Stimulated activated CD4-positive, alpha-beta T cell treated with anti-CD3 and anti-CD28 coated beads, Interleukin-1b, Interleukin-23, amount 100 ng/mL, for 1 hour (primary cell): ENCODE measurements at places on chromosomes 5 and 9.

GRCh38 chr5:150562832-150563231 lies 54.9 kb downstream of the NDST1 start:
- no peak for DNase-seq

DNA sequence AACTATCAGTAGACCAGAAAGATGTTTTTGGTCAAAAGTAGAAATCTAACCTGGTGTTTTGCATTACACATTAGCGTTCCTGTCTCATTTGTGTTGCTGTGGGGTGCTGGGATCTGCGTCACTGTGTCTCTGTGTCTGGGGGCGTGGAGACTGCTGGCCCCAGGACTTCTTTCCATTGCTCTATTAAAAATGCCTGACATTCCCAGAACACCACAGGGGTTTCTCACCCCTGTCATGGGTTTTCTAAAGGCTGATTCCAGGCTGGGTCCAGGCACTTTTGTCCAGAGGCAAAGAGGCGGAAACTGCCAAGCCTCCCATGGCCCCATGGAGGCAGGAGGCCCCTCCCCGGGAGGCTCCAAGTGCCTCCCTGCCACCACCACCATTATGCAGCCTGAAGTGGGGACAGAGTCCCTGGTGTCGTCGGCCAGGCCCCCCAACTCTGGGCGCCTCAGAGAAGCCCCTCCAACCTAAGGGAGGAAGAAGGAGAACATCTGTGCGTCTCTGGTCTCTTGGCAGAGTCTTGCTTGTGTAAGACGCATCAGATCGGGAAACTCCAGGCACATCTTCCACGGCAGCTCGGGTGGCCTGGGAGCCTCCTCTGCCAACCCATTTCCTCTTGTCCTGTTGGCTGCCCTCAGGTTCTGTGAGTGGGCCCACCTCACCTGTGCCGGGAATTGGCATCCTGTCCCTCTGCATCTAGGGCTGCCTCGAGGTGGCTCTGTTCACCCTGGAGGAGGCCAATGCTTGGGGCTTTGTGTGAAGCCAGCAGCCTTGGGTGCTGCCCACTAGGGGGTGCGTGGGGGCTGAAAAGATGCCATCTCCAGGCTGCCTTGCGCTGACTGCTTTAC lies 13.8 kb upstream of the PLEKHG4B start:
- DNase-seq, result no peak

- no peak for DNase-seq
Measured at GRCh38 chr5:90434116-90434714, 24.7 kb upstream of the CETN3 start.

GRCh38 chr5:58224661-58225060 lies 235.2 kb downstream of the PLK2 start:
- no peak for DNase-seq

DNA sequence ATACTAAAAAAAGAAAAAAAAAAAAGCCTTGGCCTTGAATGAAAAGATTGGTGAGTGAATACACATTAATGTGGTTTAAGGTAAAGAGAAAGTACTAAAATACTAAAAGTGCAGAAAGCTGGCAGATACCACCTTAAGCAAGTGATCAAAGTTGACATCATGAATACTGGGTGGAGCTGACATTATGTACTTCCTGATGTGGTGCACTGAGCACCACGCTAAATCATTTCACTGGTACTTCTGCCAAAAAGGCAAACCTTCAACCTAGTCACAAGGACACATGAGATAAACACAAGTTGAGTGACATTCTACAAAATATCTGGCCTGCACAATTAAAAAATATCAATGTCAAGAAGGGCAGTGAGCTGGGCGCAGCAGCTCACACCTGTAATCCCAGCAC lies 33.8 kb upstream of the PANK3 start:
- no peak for DNase-seq

- DNase-seq, result no peak
Measured at GRCh38 chr5:1239505-1240251, 14.5 kb downstream of the SLC6A18 start.

- no peak for DNase-seq
Measured at GRCh38 chr5:142253938-142254337, 70.9 kb downstream of the SPRY4 start.

- DNase-seq, result no peak
Measured at GRCh38 chr5:115453391-115454095, 91.0 kb downstream of the FEM1C start.

- no peak for DNase-seq
Measured at GRCh38 chr5:59368951-59369350, 524.6 kb downstream of the PDE4D start.

GRCh38 chr5:149416987-149417710 lies 38.1 kb upstream of the IL17B start:
- no peak for DNase-seq

- no peak for DNase-seq
Measured at GRCh38 chr5:133487093-133487492, 125.2 kb downstream of the FSTL4 start.

DNA sequence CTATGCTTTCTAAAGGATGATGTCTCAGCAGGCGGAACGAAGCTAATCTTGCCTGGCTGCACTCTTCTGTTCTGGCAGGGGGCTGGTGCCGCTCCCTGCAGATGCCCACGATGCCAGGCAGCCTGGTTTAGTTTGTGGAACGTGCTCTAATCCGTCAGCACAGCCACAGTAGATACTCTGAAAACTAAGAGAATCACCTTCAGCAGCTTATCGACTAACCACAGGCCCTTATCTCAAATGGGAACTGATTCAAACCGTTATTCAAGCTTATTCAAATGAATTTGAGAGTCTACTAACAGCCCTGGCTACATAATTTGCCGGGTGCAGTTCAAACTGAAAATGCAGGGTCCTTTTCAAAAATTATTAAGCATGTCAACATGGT lies 246.6 kb upstream of the ANKRD55 start:
- no peak for DNase-seq

DNA sequence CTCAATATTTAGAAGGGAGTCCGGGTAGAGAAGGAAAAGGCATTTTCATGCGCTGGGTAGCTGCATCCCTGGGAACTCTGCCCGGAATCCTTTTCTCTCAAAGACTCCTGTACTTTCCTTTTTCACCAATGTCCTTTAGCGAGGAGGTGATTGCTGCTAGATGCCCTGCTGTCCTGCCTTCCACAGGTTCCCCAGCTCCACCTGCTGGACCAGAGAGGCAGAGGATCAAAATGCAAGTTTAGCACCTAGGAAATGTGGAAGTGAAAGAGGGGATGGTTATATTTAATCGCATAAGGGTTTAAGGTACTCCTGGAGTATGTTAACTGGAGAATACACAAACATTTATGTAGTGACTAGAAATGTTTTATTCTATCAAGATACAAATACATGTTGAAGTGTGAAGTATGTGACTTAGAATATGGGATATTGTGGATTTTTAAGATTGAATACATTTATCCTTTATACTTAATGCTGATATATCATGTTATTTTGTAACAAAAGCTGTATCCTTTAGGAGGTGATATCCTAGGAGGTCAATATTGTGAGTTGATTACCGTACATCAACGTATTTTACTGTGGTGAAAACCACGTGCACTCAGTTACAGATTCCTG lies 145.7 kb downstream of the ARHGAP26 start:
- DNase-seq, result no peak

GRCh38 chr5:43839218-43839617 lies 236.2 kb downstream of the NNT start:
- no peak for DNase-seq

- no peak for DNase-seq
Measured at GRCh38 chr9:15253197-15253596, 53.8 kb downstream of the TTC39B start.

DNA sequence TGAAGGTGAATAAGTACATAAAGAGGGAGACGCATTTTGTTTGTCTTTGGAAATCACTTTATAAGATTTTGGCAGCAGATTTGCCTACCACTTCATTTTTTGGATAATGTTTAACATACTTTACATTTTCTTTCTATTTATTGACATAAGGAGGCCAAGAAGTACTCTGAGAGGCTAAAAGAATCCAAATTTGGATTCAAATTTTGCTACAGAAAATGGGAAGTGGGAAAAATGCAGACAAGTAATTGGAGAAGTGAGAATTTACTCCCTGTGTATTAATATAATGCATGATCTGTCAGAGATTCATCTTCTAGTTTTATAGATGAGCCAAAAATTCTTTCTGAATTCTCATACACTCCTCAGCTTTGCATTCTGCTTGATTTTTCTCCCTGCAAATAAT lies 411.2 kb upstream of the CTNND2 start:
- DNase-seq, result no peak

DNA sequence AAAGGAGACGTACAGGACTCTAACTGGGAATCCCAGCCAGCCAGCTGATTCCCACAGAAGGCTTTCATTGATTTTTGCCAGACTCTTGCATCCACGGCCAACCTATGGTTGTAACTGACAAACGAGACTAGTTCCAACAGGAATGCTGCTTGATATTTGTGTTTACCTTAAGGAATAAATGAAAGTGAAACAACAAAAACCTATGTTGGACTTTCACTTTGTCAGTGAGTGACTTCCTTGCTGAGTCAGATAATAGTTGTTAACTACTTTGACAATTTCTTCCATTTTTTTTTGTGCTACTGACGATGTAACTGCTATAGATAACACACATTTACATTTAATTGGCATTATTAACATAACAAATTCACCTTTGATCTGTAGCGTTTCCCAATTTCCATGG lies 63.4 kb upstream of the LRRTM2 start:
- no peak for DNase-seq

- no peak for DNase-seq
Measured at GRCh38 chr5:11719888-11720481, 184.3 kb downstream of the CTNND2 start.

- DNase-seq, result peak; percentile 76
Measured at GRCh38 chr9:136122425-136123383, 4.0 kb upstream of the TMEM250 start.

- no peak for DNase-seq
Measured at GRCh38 chr5:32572778-32573480, 12.4 kb upstream of the SUB1 start.

DNA sequence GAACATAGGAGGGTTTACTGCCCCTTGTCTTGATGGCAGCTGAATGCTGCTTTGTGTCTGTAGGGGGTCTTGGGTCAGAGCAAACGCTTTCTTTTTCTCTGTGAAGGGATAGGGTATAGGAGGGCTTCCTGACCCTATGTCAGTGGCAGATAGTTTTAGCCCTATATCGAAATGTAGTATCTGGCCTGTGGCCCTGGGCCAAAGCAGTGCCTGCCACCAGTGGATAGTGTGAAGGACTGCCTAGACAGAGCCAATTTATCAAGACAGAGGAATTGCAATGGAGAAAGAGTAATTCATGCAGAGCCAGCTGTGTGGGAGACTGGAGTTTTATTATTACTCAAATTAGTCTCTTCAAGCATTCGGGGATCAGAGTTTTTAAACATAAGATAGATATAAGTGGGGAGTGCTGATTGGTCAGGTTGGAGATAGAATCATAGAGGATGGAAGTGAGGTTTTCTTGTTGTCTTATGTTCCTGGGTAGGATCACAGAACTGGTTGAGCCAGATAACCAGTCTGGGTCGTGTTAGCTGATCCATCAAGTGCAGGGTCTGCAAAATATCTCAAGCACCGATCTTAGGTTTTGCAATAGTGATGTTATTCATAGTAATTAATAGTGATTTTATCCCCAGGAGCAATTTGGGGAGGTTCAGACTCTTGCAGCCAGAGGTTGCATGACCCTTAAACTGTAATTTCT lies 178.5 kb downstream of the GDNF start:
- DNase-seq, result no peak

- no peak for DNase-seq
Measured at GRCh38 chr9:8946461-8946860, 1146.9 kb upstream of the DMAC1 start.

- no peak for DNase-seq
Measured at GRCh38 chr9:125043631-125044030, 99.7 kb downstream of the SCAI start.

DNA sequence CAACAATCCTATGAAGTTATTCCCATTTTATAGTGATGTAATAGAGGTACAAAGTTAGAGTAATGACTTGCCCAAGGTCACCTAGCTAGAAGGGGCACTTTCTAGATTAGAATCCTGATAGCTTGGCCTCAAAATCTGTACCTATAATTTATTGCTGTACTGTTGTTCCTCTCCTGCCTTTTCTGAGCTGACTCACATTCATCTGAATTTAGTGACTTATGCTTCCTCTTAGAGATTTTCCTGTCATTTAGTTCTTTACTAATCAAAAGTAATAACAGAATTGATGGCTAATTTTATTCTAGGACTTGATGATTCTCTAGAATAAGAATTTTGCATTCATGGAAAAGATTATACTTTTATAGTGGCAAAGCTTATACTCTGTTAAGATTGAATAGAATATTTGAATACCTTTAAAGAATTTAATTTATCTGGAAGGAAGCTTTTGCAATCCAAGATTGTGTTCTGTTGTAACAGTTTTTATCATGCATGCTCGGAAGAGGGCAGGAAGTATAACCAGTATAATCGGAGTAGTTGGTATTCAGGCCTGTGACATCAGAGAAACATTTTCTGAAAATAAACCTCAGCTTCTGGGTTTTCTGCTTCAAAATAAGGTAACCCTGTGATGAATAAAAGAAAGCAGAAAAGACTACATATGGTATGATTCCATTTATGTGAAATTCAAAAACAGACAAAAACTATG lies 21.3 kb downstream of the CYSTM1 start:
- no peak for DNase-seq

GRCh38 chr9:4490705-4491625 lies 697 bp downstream of the SLC1A1 start:
- no peak for DNase-seq

- DNase-seq, result no peak
Measured at GRCh38 chr5:69170495-69170894, 3.5 kb downstream of the CCNB1 start.

GRCh38 chr5:92599217-92599810 lies 981.7 kb downstream of the NR2F1-AS1 start:
- DNase-seq, result no peak

DNA sequence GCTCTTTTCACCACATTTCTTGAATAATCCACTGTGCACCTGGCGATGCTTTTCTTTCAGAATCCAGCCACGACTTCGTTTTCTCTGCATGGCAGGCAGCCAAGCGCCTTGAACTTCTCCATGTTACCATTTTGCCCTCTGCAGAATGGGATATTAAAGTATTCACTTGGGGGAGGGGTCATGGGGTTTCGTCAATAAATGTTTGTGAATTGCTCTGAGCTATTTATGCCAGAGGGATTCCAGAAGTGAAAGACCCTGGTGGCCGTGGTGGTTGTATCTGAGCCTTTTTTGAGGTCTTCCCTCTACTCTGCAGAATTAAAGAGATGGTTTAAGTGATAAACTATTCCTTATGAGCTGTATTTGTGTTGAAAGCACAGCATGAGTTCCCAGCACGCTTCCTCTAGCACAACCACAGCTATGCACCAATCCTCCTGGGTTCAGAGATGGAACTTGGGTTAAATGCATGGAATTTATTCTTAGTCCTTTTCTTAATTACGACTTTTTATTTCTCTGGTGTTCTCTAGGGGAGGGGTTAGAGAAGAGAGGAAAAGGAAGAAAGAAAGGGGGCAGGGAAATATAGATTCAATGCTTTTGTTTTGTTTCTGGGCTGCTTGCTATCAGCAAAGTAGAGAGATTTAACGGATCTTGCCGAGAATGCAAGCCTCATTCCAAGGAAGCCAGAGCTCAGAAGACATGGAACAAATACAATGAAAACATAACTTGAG lies 478.2 kb upstream of the TNC start:
- DNase-seq, result no peak

GRCh38 chr5:7317751-7318150 lies 78.2 kb upstream of the ADCY2 start:
- no peak for DNase-seq

GRCh38 chr9:83536332-83536731 lies 1.9 kb downstream of the FRMD3 start:
- DNase-seq, result no peak
